CD8-positive, alpha-beta T cell (primary cell): ENCODE measurements at places on chromosomes 13 and 19.

DNA sequence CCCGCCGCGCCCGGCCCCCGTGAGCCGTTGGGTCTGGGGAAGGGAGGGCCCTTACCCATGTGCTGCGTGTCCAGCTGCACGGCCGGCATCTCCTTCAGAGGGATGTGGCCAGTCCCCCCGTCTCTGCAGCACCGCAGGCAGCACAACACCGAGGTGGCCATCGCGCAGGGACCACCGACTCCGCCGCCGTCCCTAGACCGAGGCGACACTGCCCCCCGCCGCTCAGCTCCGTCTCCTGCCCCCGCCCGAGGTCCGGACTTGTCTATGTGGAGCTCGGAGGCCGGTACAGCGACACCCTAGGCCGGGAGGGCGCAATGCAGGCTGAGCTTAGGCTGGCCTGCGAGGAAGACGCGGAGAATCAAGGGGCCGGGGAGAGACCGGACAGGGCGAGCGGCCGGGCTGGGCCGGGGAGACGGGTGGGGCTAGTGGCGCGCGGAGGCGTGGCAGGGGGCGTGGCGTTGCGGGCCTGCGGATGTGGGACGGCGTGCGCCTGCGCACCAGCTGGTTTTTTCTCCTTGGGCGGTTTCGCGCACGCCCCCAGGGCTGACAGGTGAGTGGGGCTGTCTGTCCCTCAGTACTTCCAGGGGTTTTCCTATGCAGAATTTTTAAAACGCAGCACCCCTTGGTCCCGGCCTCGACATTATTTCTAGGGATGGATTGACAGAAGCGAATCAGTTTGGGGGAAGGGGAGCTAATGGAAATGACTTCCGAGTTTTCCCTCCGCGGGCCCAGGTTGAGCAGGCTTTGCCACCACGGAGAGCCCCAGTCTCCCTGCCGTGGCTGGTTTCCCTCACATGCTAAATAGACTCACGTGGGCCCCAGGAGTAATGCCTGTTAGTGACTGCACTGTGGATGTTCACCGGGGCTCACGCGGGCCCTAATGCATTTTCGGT is at the start of gene SPRYD7:
TSS of gene SPRYD7 (minus strand) at position 266 of the 893 bp plus-strand sequence. CDS start at position 161, 105 bp downstream.
- DNase-seq = peak; percentile 94

DNA sequence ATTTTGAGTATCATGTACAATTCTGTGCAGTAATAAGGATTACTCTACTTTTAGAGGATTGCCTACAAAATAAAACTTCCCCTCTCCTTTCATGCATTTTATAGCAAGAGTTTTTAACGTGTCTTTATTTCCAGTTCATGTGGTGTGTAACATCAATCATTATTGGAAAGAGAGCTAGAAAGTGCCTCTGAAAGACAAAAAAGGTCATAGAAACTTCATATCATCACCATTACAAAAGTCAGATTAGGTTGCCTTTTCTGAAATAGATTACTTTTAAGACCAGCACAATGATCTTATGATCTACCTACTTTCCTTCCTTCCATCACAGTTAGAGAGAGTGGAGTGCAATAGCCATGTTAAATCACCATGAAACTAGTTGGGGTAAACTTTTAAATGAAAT is 12.6 kb downstream of the DACH1 start:
- DNase-seq = no peak

GRCh38 chr19:1073063-1073955 is 6.3 kb downstream of the ARHGAP45 start:
- peak; percentile 56 for DNase-seq

DNA sequence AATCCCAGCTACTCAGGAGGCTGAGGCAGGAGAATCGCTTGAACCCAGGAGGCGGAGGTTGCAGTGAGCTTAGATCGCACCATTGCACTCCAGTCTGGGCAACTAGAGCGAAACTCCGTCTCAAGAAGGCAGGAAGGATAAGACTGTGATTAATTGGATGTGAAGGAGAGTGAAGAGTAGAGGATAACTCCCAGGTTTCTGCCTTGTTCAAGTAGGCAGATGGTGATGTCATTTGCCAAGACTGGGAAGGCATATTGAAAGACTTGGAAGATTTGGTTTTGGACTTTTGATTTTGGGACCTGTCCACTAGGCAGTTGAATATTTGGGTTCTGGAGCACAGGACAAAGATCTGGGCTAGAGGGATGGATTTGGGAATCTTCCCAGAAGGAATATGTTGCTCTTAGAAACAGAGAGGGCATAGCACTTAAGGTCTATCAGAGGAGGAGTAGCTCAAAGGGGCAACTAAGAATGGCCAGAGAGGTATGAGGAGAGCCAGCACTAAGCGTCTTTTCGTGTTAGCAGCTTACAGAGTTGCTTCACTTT is 20.0 kb downstream of the GARRE1 start:
- DNase-seq = no peak

DNA sequence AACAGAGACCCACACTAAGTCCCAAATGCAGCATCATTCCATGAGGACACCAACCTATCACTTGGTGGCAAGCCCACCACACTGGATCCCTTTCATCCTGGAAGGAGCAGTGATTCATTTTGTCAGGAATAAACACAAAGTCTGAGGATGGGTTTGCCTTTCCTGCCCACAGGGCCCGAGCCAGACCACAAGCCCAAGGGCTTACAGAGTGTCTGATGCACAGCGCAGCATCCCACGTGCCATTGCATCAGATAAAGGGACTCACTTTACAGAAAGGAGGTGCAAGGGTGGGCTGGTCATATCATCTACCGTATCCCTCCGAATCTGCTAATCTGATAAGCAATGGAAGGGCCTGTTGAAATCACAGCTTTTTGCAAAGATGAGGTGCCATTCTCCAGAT is 12.2 kb upstream of the KCTD15 start:
- no peak for DNase-seq

GRCh38 chr13:105541565-105541964 is 993.9 kb downstream of the EFNB2 start:
- no peak for DNase-seq

- DNase-seq = no peak
Measured at GRCh38 chr13:100541897-100542825, 46.4 kb downstream of the GGACT start.

- no peak for DNase-seq
Measured at GRCh38 chr13:78046331-78046730, 127.7 kb upstream of the EDNRB start.

- no peak for DNase-seq
Measured at GRCh38 chr19:4688587-4688986, 18.4 kb upstream of the MYDGF start.

- no peak for DNase-seq
Measured at GRCh38 chr19:27733551-27734266, 1479.2 kb downstream of the UQCRFS1 start.

DNA sequence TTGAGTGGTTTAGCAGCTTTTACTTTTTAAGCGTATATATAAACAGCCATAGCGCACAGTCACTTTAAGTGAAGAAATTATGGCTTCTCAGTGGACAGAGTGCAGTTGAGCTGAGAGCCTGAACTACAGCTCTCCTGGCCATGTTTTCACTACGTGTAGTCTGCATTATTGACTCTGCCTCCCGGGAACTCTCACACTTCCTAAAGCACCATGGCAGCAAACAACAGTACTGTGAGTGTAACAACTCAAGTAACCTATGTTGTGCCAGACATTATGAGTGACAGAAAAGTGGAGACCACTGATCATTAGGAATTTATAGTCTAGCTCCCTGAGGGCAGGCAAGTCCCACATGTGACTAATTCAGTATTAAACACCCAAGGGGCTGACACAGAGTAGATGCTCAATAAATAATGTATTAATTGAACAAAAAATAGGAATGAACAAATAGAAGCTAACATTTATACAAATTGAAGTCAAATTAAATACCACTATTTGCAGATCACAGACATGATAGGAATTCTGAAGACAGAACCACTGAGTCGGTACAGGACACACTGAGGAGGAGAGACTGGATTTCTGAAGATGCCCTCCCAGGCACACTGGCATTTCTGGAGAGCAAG is 19.7 kb downstream of the EFNB2 start:
- no peak for DNase-seq

DNA sequence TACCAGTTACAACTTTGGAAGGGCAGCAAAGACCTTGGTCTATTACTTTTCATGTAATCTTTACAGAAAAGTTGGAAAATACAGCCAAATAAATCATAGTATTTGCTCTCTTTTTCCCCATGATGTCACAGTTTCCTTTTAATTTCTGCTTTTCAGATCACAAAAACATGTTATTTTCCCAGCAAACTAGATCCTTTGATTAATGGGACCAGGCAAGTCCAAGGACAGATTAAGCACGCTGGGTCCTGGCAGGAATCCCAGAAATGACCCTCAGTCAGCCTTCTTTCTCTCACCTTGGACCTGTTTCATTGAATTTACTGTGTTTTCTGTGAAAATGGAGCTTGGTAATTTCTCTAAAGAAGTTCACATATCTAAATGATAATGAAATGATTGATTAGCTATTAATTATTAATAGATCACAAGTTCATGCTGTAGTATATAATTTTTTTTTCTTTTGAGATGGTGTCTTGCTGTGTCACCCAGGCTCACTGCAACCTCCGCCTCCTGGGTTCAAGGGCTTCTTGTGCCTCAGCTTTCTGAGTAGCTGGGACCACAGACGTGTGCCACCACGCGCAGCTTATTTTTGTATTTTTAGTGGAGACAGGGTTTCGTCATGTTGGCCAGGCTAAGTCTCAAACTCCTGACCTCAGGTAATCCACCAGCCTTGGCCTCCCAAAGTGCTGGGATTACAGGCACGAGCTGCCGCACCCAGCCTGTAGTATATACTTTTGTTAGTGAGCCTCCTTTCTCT is 16.0 kb downstream of the SPATA13 start:
- DNase-seq = no peak

- DNase-seq = no peak
Measured at GRCh38 chr13:49935171-49936074, 717 bp downstream of the SPRYD7 start.

GRCh38 chr13:80504453-80504852 is 163.5 kb upstream of the SPRY2 start:
- no peak for DNase-seq

- no peak for DNase-seq
Measured at GRCh38 chr13:64505336-64505910, 2724.7 kb downstream of the PCDH9 start.

GRCh38 chr19:36196249-36196648 is 18.2 kb downstream of the ZNF565 start:
- DNase-seq = no peak

- no peak for DNase-seq
Measured at GRCh38 chr19:53518716-53519115, 19.2 kb upstream of the ZNF331 start.

DNA sequence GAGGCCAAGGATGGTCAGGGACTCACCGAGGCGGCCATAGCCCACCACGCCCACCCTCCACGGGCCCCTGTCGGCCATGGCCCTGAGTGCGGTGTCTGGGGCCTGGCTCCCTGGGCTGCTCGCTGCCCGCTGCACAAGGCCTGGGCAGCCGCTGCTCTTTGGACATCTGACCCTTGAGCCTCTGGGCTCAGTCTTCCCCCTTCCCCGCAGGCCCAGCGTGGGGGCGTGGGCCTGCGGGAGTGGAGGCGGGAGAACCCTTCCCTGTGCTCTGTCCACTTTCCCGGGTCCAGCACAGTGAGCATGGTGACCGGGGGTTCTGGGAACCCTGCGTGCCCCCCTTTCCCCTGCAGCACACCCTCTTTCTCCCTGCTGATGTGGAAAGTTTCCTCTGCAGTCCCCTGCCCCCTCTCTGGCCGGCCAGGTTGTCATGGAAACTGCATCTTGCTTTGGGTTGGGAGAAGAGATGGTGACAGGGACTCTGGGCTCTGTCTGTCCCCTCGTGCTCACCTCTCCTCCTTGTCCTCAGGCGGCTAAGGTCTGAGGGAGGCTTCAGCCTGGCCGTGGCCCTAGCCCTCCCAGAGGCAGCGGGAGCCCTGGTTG is at the start of gene ASPDH:
TSS of gene ASPDH (minus strand) at position 168 of the 600 bp plus-strand sequence. CDS start at position 78, 90 bp downstream.
- DNase-seq = no peak

DNA sequence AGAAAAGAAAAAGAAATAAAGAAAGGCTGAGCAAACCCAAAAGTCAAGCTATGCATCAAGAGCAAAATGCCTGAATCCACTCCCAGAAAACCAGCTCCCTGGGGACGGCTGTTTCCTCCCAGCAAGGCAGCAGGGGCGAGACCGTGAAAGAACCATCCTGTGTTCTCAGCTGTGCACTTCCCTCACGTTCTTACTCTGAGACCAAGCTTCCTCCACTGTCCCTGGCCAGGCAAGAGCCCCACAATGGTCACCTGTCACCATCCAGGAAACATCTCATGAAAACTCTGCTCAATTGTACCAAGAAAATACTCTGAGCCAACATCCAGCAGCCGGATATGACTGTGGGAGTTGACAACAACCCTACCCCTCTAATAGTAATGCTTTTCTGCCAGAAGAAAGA is 22.9 kb downstream of the RAB20 start:
- DNase-seq = no peak

GRCh38 chr19:17457616-17458015 is 3.1 kb downstream of the NXNL1 start:
- no peak for DNase-seq

DNA sequence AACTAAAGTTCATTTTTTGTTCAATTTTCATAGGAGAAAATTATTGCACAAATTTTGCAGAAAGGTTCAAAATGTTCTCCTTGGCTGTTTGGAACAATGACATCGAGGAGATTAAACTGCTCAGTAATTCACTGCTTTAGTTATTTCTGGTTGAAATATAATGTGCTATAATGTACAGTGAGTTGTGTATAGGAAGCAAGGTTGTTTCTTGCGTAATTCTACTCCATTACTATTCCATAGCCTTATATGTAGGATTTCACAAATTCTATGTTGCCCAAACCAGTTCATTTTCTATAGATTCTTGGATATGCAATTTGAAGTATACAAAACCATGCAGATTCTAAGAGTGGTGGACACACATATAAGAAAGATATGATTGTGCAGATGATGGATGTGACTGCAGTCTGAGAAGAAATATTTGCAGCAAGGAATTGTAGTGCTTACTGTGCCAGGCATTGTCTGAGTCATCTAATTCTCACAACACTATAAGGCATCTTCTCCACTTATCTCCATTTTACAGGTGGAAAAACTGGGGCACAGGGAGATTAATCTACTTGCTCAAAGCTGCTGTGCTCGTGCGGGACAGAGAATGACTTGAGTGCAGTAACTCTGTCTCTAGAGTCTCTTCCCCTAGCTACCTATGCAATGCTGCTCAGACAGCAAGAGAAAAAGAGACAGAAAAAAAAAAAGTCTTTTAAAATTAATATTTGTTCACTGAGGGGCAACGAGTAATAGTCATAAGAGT is 515.5 kb downstream of the MYO16 start:
- no peak for DNase-seq

DNA sequence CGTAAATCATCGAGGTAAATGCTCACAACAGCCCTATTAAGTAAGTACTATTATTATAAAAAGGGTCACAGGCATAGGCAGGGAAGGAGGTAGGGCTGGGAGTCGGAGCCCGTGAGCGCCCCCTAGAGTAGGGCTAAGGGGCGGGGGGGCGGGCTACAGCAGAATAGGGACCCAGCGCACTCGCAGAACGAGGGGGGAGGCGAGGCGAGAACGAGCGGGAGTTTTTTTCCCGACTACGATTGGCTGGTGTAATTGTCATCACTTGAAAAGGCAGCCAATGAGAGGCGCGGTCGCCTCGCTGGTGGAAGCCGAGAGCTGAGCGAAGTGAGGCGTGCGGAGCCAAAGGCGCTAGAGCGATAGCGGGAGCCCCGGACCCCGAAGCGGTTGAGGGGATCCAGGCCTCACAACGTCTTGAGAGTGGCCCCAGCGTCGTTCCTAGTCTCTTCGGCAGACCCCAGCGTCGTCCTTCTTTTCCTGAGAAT is 24.2 kb downstream of the KEAP1 start:
- peak; percentile 82 for DNase-seq
